ENCODE measurements at places on chromosomes 3 and 15.

DNA sequence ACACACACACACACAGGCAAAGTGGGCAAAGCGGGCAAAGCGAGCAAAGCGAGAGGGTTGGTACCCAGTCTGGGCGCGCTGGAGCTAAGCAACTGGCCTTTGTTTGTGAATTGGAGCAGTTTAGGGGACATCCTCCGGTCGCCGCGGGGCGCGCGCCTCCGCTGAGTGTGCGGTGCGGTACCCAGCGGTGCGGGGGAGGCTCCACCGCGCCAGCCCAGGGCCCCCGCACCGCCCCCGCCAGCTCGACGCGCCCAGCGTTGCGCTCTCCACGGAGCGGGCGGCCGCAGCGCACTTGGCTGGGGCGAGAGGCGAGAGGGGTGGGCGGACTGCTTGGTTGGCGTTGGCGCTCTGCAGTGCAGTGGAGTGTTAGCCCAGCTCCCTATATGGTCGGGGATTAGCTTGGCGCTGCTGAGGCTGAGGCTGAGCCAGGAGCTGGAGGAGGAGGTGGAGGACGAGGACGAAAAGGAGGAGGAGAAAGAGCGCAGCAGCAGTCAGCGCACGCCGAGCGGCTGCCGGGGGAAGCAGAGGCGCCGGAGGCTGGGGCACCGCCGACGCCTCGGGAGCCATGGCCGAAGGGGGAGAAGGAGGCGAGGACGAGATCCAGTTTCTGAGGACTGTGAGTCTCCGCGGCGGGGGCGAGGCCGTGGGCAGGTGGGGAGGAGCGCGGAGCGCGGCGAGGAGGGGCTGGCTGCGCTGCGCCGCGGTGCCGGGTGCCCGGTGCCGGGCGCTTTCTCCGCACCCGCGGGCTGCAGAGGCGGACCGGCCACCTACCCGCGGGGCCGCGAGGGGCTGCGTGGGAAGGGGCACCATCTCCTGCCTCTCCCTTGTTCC is at the start of gene RYR3:
RYR3 (plus strand) TSS at position 487 of the 831 bp plus-strand sequence; CDS start at position 566, 79 bp downstream.
- peak; percentile 11 for DNase-seq

- DNase-seq: no peak
Measured at GRCh38 chr15:63408524-63408923, 26.9 kb upstream of the CA12 start.

DNA sequence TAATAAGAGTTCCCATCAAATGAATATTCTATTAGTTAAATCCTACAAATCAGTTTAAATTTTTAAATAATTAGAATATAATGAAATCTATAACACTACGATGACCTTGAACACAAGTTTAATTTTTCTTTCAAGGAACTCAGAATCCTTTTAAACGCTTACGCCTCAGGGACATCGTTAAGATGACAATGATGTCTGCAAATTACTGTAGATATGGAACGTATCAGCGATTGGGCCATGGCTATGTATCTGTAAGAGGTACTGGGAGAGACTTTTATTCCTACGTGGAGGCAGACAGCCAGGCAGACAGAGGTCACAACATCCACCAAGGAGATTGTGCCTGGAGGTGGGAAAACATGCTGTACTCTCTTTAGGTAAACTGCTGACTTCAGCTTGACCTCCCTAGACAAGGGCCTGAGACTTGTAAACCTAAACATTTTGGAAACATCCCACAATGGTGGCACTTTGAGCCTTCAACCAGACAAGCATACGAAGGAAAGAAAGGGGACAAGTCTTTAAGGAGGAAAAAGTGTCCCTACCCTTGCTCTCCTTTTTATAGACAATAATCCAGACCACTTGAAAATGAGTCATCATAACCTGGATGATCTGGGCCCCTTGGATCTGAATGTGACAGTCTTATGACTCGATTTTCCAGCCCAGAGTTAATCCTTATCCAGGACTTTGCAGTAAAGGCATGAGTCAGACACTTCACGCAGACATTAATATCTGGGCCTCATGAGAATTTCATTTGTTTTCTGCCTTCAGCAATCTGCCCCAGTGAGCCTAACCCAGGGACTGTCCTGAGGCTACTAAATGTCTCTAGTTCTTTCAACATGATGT is 6.8 kb upstream of the LDHAL6B start:
- no peak for DNase-seq

- no peak for DNase-seq
Measured at GRCh38 chr15:68387381-68388143, 44.4 kb downstream of the ITGA11 start.

DNA sequence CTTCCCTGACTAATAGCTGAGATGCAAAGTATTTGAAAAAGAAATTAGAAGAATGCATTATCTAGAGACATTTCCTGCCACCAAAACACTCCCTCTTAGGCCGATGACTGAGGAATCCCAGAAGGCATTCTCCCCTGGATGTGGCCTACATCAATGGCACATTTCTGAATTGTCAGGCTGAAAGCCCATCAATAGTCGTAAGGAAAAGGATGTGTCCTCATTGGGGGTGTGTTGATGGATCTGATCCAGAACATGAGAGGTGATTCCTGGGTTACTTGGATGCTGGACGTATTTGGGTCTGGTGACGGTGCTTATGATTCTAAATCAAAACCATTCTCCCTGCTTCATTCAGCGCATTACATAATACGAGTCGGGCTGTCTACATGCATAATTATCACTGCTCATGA is 216.9 kb upstream of the CDIN1 start:
- no peak for DNase-seq

GRCh38 chr3:71563827-71564226 is 19.7 kb downstream of the FOXP1 start:
- DNase-seq: no peak

GRCh38 chr3:110741891-110742290 is 329.7 kb upstream of the NECTIN3 start:
- DNase-seq: no peak

GRCh38 chr3:102085431-102086176 is 236.3 kb downstream of the NFKBIZ start:
- DNase-seq: no peak

DNA sequence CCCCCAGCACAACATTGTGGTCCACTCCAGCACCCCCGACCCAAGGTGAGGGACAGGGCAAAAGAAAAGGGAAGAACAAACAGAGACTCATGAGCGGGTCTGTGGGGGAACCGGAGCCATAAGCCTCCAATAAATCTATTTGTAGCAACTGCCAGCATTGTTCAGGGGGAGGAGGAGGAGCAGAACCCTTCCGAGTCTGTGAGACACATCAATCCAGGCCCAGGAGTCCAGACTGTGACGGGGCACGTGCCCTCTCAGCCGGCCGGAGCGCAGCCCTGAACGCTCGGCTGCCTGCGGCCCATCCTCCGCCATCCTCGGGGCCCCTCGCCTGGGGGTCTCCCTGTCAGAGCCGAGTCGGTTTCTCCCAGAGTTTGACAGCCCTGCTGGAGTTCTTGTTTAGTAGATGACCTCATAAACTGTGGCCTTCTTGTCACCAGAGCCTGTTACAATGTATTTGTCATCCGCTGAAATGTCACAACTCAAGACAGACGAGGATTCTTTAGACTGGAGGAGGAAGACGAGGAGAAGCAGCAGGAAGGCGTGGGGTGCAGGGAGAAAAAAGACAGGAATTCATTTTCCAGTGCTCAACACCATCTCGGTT is 47.9 kb downstream of the TLE3 start:
- no peak for DNase-seq

- DNase-seq: no peak
Measured at GRCh38 chr3:100789579-100789978, 80.3 kb downstream of the TFG start.

GRCh38 chr15:67917636-67918035 is 77.8 kb upstream of the RNU6-1 start:
- no peak for DNase-seq

DNA sequence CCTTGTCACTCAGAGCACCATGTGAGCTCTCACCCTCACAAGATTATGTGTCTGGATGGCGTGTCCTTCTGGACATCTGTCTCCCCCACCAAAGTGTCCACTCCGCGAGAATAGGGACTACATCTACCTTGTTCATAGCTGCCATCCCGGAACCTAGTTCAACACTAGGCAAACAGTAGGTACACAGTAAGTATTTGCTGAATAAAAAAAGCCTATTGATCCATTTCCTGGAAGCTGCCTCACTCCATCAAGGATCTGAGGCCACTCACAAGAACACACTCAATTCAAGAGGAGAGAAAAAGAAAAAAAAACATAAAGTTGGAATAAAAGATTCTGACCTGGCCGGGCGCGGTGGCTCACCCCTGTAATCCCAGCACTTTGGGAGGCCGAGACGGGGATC is 11.2 kb upstream of the ALAS1 start:
- no peak for DNase-seq

- DNase-seq: no peak
Measured at GRCh38 chr15:63284335-63284734, 6.9 kb downstream of the APH1B start.

GRCh38 chr3:169122416-169122815 is 541.1 kb downstream of the MECOM start:
- DNase-seq: no peak

GRCh38 chr15:76185716-76186115 is 125.6 kb downstream of the ETFA start:
- DNase-seq: no peak

- no peak for DNase-seq
Measured at GRCh38 chr3:190222916-190223315, 99.3 kb downstream of the CLDN1 start.

DNA sequence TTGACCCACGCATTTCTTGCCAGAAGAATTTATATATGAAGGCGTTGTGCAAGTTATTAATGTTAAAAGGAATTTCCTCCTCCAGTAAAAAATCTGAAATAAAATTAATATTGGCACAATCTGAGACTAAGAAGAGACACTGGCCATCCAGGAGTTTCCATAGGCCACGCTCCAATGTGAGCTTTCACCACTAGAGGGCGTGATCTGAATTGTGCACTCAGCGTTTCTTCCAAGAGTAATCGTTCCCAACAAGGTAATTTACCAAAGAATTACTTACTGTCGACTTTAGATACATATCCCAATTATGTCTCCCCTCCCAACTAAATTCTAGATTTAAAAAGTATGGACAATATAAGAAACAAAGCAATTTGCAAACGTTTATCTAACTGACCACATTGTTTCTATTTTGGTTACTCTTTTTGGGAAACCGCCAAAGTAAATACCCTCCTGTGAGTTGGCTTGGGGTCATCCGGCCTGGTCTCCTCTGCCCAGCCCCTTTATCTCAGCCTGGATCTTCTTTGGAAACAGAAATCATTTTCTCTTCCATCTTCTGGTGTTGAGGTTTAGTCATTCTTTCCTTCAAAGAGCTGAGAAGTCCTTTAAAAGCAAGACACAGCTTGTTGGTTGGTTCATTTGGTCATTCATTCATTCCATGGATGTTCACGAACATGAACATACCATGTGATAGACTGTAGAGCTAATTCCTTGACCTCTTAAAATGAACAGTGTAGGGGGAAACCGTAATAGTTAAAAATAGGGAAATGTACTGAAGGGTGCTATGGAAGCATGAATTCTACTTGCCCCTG is 26.2 kb downstream of the POLR2M start:
- DNase-seq: peak; percentile 73

GRCh38 chr15:95574053-95574452 is 756.4 kb upstream of the NR2F2 start:
- no peak for DNase-seq

DNA sequence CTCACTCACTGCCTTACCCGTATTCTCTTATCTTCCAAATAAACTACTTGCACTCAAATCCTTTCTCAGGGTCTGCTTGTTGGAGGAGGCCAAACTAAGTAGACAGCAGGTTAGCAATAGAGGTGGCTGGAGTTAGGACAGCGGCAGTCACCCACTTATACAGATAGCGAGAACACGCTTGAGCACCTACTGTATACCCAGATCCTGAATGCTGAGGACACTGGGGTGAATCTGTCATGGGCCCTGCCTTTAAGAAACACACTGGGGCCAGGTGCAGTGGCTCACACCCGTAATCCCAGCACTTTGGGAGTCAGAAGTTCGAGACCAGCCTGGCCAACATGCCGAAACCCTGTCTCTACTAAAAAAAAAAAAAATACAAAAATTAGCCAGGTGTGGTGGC is 38.0 kb upstream of the TSEN2 start:
- no peak for DNase-seq

GRCh38 chr3:180563406-180563805 is 38.6 kb upstream of the TTC14 start:
- DNase-seq: no peak

DNA sequence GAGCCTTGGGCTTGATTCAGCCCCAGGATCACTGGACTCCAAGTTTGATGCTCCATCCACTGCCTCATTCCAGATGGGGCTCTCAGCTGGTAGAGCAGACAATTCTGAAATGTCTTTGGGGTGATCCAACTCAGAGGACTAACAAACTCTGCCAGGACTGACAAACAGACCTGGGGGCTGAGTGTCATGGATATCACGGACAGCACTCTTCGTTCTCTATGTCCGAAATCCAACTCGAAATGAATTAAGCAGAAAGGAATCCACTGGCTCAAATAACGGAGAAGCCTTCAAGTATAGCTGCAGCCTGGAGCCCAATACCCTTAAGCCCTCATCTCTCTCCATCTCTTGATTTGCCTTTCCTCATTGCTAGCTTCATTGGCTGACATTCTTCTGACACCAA is 14.2 kb downstream of the SLC38A3 start:
- no peak for DNase-seq

GRCh38 chr3:50551054-50551659 is 16.4 kb downstream of the C3orf18 start:
- DNase-seq: no peak

DNA sequence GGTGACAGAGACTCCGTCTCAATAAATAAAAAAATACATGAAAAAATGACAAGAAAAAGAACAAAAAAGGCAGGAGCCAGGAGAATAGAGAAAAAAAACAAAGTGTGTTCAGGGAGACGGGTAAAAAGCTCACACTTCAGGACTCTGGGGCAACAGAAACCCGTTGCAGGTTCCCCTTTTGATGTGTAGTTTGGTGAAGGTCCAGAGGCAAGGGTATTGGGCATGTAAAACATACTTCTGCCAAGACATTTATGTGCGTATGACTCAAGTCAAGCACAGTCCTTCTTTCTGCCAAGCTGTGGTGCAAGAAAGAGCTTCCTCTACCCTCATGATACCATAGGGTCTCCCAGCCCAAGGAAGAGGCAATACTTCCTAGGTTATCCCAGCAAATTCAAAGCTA is 33.4 kb upstream of the STRIT1 start:
- no peak for DNase-seq

GRCh38 chr3:54357301-54357700 is 234.9 kb downstream of the CACNA2D3 start:
- DNase-seq: no peak

DNA sequence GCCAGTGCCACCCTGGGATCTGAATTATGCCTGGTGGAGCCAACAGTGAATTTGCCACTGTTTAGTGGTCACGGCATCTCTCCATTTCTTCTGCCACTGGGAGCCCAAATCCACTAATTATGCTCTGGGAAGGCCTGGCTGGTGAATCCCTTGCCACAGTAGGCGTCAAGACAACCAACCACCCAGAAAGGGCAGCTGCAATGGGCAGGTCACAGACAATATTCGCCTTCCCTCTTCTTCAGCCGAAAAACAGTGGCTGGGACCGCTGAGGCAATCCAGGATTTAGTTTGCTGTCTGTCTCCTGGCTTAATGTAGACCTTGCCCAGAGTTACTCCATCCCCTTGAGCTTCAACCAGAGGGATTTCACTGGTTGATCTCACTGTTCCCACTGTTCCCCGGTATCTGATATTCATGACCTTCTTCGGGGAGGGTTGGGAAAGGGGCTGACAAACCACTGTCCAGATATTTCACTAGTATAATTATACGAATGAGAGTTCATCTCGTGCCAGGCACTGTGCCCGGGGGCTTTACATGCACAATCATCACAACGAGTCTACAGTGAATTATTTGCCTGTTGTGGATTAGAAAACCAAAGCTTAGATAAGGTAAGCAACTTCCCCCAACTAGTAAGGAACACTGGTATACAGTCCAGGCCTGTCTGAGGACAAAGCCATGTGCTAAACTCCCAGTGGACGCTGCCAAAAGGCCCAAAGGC is 49.9 kb upstream of the RAB6B start:
- no peak for DNase-seq

Measured in NCI-H1105 (cell line).